ENCODE measurements at places on chromosomes 3 and 15. TPM values are rescaled to one million over a fixed set of nuclear protein-coding genes. Genes with fewer than 3 reads are reported as not detected.
A peak's percentile ranks its signal among the peaks of the same experiment; 100 is the strongest.

SOX14 gene
- total RNA-seq: not detected

PLA2G4E gene
- not detected for total RNA-seq

RLBP1 gene
- not detected for total RNA-seq

GRCh38 chr3:3443482-3443881 is 264.0 kb upstream of the CRBN start:
- no peaks in the 10 kb centered on the region for H3K27me3 ChIP-seq
- no peak overlapping the region for H3K27ac ChIP-seq
- H3K36me3 ChIP-seq: no peaks in the 10 kb centered on the region
- H3K4me1 ChIP-seq: no peaks in the 10 kb centered on the region
- DNase-seq: no peak
- no peak overlapping the region for H3K4me3 ChIP-seq

GRCh38 chr15:93451265-93451664 is 362.3 kb upstream of the RGMA start:
- H3K27ac ChIP-seq: no peak overlapping the region
- DNase-seq: no peak
- no peak overlapping the region for H3K4me3 ChIP-seq
- no peaks in the 10 kb centered on the region for H3K4me1 ChIP-seq

DNA sequence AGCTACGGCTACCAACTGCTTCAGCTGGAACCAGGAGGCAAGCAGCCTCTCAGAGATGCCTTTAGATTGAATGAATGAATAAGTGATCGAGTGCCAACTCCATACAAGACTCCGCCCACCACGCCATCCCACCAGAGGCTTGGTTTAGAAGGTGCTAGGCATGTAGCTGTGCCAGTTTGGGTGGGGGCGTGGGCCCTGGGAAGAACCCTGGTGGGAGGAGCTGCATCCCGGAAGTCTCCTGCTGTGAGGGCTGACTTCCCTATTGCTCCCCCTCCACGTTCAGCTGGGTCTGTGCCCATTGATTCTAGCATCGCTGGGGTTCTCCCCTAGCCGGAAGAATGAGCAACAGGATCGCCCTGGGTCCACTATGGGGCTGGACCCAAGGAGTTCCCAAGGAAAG is 20.9 kb downstream of the LINGO1 start:
- DNase-seq: peak; percentile 33
- H3K4me1 ChIP-seq: no peaks in the 10 kb centered on the region
- no peak overlapping the region for H3K27ac ChIP-seq
- no peaks in the 10 kb centered on the region for H3K36me3 ChIP-seq
- H3K27me3 ChIP-seq: no peaks in the 10 kb centered on the region
- no peak overlapping the region for H3K4me3 ChIP-seq

GRCh38 chr3:112114576-112115160 is 18.4 kb downstream of the GCSAM start:
- H3K27ac ChIP-seq: no peak overlapping the region
- no peak overlapping the region for H3K4me3 ChIP-seq
- peaks cover 19% of the 10 kb centered on the region for H3K36me3 ChIP-seq
- H3K27me3 ChIP-seq: no peaks in the 10 kb centered on the region
- no peak for DNase-seq
- H3K4me1 ChIP-seq: no peaks in the 10 kb centered on the region

- no peaks in the 10 kb centered on the region for H3K36me3 ChIP-seq
- peaks cover 38% of the 10 kb centered on the region for H3K4me1 ChIP-seq
- no peak overlapping the region for H3K4me3 ChIP-seq
- no peaks in the 10 kb centered on the region for H3K27me3 ChIP-seq
- DNase-seq: no peak
Observed at GRCh38 chr15:68209735-68210408, 4.7 kb upstream of the CALML4 start.

DNA sequence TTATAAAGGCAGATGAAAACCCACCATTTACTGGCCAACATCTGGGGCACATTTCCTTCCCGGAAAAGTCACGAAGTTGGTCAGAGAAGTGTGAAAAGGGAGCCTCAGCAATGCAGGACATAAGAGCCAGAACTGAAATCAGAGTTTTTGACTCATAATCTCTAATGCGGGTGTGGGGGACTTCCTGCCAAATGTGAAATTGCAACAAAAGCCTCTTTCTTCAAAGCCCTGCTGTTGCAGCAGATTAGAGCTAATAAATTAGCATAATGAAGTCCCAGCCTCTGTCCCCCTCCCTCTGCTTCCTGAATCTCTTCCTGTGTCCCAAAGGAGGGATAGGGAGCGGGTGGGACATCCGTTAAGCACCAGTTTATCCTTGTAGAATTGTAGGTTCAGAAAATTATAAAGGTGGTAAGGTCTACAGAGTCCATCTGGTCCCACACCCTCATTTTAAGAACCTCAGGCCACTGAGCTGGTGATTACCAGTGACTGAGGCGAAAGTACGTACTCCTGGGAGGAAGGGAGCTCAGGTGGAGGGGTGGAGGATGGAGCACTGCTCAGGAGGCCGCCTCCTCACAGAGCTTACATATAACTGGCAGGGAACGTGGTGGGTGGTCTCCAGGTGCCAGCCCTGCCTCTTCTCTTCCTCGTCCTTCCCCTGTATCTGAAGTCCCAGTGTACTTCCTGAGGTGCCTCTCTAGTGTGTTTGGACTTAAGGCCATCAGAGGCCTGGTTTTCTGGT is 35.0 kb downstream of the ST6GAL1 start:
- H3K27ac ChIP-seq: no peak overlapping the region
- H3K4me1 ChIP-seq: no peaks in the 10 kb centered on the region
- peaks cover 6% of the 10 kb centered on the region for H3K36me3 ChIP-seq
- no peaks in the 10 kb centered on the region for H3K27me3 ChIP-seq

DNA sequence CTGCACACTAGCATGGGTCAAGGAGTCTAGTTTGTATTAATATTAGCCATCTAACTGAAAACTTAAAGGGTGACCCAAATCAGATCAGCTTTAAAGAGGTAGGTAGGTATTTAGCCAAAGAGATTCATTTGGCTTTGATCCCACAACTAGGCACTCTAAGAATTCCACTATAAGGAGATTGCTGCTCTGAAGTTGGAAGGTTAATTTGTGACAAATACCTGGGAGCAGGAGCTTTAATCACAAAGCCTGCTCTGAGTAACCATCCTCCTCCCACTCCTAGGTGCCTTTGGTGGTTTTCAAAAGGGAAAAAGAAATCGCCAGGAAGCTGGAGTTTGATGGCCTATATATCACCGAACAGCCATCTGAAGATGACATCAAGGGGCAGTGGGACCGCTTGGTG is 120.3 kb upstream of the CHRM5 start:
- H3K4me3 ChIP-seq: no peak overlapping the region
- DNase-seq: no peak
- H3K27me3 ChIP-seq: no peaks in the 10 kb centered on the region
- H3K4me1 ChIP-seq: no peaks in the 10 kb centered on the region
- no peak overlapping the region for H3K27ac ChIP-seq

DNA sequence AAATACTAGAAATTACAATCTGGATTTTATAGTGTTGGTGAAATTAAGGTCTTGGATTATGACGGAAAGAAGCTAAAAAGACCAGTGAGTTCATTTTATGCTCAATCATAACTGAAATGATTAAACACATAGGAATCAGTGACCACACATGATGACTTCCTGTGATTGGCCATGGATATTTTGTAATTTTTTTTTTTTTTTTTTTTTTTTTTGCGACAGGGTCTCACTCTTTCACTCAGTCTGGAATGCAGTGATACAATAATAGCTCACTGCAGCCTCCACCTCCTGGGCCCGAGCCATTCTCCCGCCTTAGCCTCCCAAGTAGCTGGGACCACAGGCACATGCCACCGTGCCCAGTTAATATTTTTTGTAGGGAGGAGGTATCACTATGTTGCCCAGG is 47.4 kb downstream of the PAQR5 start:
- DNase-seq: no peak
- no peaks in the 10 kb centered on the region for H3K4me1 ChIP-seq
- no peaks in the 10 kb centered on the region for H3K27me3 ChIP-seq
- no peak overlapping the region for H3K27ac ChIP-seq
- H3K36me3 ChIP-seq: no peaks in the 10 kb centered on the region

DNA sequence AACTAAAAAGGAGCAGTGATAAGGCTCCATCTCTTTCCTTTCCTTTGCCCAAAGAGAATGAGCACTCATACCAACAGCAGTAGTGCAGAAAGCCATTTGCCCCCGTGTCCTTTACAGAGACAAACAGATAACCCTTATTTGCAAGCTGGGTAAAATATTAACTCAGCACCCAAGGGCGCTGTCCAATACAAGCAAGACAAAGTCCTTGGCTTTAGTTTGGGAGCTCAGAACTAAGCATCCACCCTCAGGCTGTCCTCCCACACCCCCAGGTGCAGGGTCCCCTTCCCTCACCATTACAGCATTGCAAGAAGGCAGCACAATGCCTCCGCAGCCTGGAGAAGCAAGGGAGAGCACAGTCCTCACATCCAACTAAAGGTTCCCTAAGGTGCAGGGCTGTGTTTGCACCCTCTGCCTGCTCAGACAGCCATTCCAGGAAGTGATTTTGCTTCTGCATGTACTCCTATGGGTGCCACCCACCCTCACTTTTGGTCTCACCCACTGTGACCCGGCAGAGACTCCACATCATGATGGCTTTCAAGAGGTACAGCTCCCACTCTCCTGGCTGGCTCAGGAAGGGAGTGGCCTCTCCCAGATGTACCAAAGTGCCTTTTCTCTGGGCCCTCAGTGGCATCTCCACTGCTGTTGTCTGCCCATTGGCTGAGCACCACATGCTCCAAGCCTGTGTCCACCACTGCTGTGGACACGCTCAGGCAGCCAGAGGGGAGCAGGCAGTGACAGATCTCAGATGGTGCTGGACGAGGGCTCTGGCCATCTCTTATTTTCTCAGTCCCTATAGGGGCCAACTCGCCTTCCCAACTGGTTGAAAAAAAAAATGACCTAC is 34.1 kb upstream of the HES1 start:
- peak; percentile 63 for DNase-seq
- H3K36me3 ChIP-seq: no peaks in the 10 kb centered on the region

DNA sequence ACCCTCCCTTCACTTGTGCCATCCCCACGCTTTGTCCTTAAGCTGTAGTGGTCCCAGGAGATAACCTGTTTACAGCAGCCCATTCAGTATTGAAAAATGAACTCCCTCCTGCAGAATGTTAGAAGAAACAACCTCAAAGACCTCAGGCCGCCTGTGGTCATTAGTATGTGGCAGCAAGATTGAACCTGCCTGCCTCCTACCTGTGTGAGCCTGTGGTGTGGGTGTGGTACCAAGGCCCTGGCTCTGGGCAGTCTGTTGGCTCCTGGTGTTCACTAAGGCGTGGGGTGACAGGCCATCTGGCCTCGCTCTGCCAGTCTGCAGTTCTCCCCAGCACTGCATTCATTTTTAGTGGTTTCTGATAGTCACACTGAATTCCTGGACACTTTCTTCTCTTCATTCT is 21.0 kb downstream of the LSM3 start:
- H3K4me3 ChIP-seq: no peak overlapping the region
- no peaks in the 10 kb centered on the region for H3K36me3 ChIP-seq
- H3K27ac ChIP-seq: no peak overlapping the region
- no peaks in the 10 kb centered on the region for H3K27me3 ChIP-seq

DNA sequence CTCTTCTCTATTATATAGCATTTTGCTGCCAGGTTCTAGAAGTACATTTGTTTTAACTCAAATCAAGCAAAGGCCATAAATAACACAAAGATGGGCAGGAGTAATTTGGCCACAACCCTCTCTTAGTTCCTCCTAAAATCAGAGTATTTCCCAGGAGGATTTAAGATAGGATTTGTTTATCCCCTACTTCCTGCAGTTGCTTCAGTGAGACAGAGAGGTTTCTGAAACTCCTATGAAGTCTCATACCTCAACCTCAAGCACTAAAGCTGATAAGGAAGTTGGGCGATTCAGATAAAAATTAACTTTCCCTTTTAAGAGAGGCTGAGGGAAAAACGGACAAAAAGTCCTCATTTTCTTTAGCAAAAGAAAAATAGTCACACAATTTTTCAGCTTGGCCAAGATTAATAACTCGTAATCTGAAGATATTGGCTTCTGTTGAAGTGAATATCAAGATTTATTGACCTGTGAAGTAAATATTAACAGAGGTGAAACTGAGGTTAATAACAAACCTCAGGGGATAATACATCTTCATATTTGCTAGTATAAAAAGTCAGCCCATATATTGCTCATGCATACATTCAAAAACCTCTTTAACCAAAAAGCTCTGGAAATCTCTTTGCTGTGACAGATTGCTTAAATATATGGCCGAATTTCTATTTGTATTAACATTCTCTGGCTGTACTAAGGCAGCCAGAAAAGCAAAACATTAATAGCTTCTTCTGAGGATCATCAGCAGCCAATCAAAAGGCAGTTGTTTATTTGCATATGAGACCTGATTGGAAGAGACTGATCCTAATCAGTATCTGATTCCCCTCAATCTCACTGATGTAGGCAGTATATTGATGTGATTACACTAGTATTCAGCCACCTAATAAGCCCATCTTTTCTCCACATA is 90.6 kb upstream of the GADL1 start:
- no peak overlapping the region for H3K4me3 ChIP-seq
- no peaks in the 10 kb centered on the region for H3K27me3 ChIP-seq
- DNase-seq: peak; percentile 22
- no peaks in the 10 kb centered on the region for H3K36me3 ChIP-seq
- H3K27ac ChIP-seq: no peak overlapping the region

DNA sequence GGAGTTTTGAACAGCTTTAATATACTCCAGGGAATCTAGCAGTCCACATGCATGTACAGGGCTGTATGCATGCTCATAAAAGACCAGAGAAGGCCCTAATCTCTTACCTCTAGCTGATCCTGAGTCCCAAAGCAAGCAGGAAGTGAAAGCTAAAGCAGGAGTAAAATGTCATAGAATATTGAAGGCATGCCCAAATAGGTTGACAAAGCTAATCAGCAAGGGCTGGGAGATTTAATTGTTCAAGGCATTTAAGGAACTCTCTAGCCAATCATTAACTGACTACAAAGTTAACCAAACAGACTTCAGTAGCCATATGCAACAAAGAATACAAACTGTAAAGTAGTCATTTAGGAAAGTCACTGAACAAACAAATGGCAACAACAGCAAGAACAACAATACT is 85.8 kb upstream of the KBTBD8 start:
- H3K4me1 ChIP-seq: no peaks in the 10 kb centered on the region
- no peaks in the 10 kb centered on the region for H3K27me3 ChIP-seq
- no peak overlapping the region for H3K4me3 ChIP-seq
- no peak for DNase-seq

Measured in stomach (tissue), 19 donors.